Chondrocyte (in vitro differentiated cells): ENCODE measurements at places on chromosomes 13 and 19. TPM values are rescaled to one million over a fixed set of nuclear protein-coding genes. Genes with fewer than 3 reads are reported as not detected.
A peak's percentile ranks its signal among the peaks of the same experiment; 100 is the strongest.

CYP4F8 gene
- not detected in 3 replicates for total RNA-seq

INAFM1 gene
- 25.6 to 31.1 TPM (median 28.8 TPM) in 3 replicates for total RNA-seq

ZSWIM9 gene
- 5.0 to 5.9 TPM (median 5.6 TPM) in 3 replicates for total RNA-seq

DNA sequence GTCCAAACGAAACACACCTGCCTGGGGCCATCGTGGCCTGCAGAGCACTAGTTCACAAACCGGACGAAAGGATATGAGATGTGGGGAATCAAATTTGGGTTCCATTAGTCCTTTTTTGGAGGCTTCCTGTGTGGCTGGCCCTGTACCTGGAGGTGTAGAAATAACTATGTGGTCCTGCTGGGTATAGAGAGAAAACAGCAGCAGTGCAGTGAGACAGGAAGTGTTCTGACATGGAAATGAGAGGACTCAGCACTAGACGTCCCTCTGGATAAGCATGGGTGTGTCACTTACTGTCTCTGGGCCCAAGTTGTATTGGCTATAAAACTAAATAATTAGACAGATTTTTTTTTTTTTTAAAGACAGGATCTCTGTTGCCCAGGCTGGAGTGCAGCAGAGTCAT lies 12.3 kb downstream of the KDELR1 start:
- H3K36me3 ChIP-seq = peaks cover 16% of the 10 kb centered on the region
- H3K27ac ChIP-seq = peak overlapping the region; percentile 71
- no peaks in the 10 kb centered on the region for H3K4me1 ChIP-seq

- H3K27ac ChIP-seq = peak overlapping the region; percentile 85
- peak; percentile 93 for DNase-seq
- peaks cover 12% of the 10 kb centered on the region for H3K36me3 ChIP-seq
- H3K27me3 ChIP-seq = no peaks in the 10 kb centered on the region
Observed at GRCh38 chr19:5914358-5914774, 312 bp downstream of the CAPS start.

- DNase-seq = no peak
- no peak overlapping the region for H3K27ac ChIP-seq
- H3K27me3 ChIP-seq = peaks cover 31% of the 10 kb centered on the region
- H3K4me1 ChIP-seq = no peaks in the 10 kb centered on the region
- H3K36me3 ChIP-seq = no peaks in the 10 kb centered on the region
Observed at GRCh38 chr19:13615890-13616289, 109.6 kb upstream of the CACNA1A start.

DNA sequence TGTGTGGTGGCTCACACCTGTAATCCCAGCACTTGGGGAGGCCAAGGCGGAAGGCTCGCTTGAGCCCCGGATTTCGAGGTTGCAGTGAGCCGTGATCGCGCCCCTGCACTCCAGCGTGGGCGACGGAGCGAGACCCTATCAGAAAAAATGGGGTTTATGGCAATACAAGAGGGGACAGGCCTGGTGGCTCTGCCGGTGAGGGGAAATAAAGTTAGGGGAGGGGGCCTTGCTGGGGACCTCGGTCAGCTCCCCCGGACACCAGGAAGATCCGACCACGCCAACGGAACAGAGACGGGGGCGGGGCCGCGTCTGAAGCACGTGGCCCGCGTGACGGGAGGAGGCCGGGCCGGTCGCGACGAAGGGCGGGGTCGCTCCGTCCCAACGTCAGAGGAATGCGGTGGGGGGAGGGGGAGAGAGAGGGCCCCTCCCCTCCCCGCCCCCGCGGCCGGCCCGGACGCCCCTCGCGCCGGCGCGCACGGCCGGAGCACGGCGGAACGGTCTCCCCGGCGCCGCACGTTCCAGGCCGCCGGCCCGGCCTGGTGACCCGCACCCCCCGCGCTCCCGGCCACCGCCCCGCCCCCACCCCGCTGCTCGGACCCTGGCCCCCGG lies 1.9 kb upstream of the HNRNPL start:
- H3K36me3 ChIP-seq = peaks cover 4% of the 10 kb centered on the region
- DNase-seq = no peak
- H3K4me1 ChIP-seq = peaks cover 39% of the 10 kb centered on the region
- peak overlapping the region; percentile 90 for H3K4me3 ChIP-seq
- H3K27ac ChIP-seq = peak overlapping the region; percentile 99

GRCh38 chr19:51333836-51334460 lies 8.0 kb downstream of the VSIG10L start:
- H3K4me1 ChIP-seq = peaks cover 5% of the 10 kb centered on the region
- no peak overlapping the region for H3K27ac ChIP-seq
- H3K4me3 ChIP-seq = no peak overlapping the region

GRCh38 chr13:78603240-78603957 lies at the start of gene POU4F1:
Gene POU4F1 (minus strand): TSS chr13:78603552. CDS start chr13:78603326, 226 bp downstream.
- no peak within 1 kb of the TSS for H3K27ac ChIP-seq
- H3K27me3 ChIP-seq = peaks cover 84% of the 10 kb centered on the region
- peak within 1 kb of the TSS; percentile 68 for H3K4me3 ChIP-seq
- H3K4me1 ChIP-seq = peaks cover 23% of the 10 kb centered on the region
- peak; percentile 77 for DNase-seq
- peaks cover 8% of the 10 kb centered on the region for H3K36me3 ChIP-seq
